T-helper 2 cell treated with Interferon-gamma antibody and Interleukin-4, amounts not matched to agents 5 μg/mL and 100 μg/mL, for 36 hours (primary cell): ENCODE measurements at places on chromosomes 11 and 22.
A peak's percentile ranks its signal among the peaks of the same experiment; 100 is the strongest.

DNA sequence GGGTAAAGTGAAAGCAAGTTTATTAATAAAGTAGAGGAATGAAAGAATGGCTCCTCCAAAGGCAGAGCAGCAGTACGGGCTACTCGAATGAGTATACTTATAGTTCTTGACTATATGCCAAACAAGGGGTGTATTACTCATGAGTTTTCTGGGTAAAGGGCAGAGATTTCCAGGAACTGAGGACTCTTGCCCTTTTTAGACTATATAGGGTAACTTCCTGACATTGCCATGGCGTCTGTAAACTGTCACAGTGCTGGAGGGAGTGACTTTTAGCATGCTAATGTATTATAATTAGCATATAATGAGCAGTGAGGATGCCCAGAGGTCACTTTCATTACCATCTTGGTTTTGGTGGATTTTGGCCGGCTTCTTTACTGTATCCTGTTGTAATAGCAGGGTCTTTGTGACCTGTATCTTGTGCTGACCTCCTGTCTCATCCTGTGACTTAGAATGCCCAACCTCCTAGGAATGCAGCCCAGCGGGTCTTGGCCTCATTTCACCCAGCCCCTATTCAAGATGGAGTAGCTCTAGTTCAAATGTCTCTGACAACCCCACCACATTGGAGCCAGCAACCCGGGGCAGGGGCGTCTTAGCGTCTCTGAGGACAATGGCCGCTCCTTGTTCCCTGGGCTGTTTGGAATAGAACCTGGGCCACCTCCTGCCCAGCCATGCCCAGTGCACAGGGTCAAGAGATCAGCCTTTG, 34.9 kb upstream of the CD82 start:
- peak overlapping the region; percentile 94 for H3K27ac ChIP-seq
- H3K4me3 ChIP-seq = peak overlapping the region; percentile 71
- peaks cover 31% of the 10 kb centered on the region for H3K4me1 ChIP-seq
- no peaks in the 10 kb centered on the region for H3K27me3 ChIP-seq
- DNase-seq = peak; percentile 66

DNA sequence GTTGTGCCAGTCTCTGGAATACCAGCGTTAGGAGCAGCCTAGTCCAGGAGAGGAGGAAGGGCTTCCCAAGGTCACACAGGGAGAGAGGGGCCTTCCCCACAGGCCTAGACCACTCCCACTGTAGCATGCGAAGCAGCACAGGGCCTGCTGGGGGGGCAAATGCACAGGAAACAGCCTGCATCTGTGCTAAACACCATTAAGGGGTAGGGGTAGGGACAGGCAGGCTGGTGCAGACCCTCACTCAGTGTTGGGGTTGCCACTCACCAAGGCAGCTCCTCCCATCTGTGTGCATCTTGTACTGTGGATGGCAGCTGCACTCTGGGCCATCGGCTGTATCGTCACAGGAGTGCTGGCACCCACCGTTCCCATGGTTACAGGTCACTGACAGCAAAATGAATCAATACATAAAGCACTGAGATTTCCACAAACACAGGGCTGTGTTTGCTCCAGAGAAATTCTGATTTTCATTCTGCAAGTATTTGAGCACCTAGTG, 24.9 kb downstream of the SCUBE2 start:
- H3K4me1 ChIP-seq = peaks cover 13% of the 10 kb centered on the region
- no peak for DNase-seq
- no peak overlapping the region for H3K27ac ChIP-seq
- no peak overlapping the region for H3K4me3 ChIP-seq

DNA sequence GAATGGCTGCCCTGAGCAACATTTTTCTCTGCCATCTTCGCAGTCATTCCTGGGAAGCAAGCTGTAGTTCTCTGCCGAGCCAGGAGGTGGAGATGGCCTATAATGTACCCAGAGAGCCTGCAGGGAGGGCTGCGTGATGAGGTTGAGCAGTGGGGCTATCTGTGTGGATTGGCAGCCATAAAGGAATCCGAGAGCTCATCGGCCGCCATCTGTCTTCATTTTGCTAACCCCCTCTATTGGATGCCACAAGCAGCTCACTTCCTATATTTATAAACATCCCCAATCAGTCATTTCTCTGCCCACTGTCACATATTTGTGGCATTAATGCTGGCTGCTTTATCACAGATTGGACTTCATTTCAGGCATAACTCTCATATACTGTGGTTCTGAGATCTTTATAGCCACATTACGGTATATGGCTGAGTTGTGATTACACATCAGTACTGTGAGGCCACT, 209.5 kb downstream of the NTM start:
- H3K36me3 ChIP-seq = no peaks in the 10 kb centered on the region
- no peaks in the 10 kb centered on the region for H3K4me1 ChIP-seq
- H3K27ac ChIP-seq = no peak overlapping the region
- no peak overlapping the region for H3K4me3 ChIP-seq
- no peak for DNase-seq
- no peaks in the 10 kb centered on the region for H3K27me3 ChIP-seq

- no peaks in the 10 kb centered on the region for H3K4me1 ChIP-seq
- no peak overlapping the region for H3K4me3 ChIP-seq
- no peak overlapping the region for H3K27ac ChIP-seq
- no peaks in the 10 kb centered on the region for H3K36me3 ChIP-seq
- H3K27me3 ChIP-seq = no peaks in the 10 kb centered on the region
These were observed 30.9 kb downstream of the MACROD1 start for GRCh38 chr11:64134963-64135362.

DNA sequence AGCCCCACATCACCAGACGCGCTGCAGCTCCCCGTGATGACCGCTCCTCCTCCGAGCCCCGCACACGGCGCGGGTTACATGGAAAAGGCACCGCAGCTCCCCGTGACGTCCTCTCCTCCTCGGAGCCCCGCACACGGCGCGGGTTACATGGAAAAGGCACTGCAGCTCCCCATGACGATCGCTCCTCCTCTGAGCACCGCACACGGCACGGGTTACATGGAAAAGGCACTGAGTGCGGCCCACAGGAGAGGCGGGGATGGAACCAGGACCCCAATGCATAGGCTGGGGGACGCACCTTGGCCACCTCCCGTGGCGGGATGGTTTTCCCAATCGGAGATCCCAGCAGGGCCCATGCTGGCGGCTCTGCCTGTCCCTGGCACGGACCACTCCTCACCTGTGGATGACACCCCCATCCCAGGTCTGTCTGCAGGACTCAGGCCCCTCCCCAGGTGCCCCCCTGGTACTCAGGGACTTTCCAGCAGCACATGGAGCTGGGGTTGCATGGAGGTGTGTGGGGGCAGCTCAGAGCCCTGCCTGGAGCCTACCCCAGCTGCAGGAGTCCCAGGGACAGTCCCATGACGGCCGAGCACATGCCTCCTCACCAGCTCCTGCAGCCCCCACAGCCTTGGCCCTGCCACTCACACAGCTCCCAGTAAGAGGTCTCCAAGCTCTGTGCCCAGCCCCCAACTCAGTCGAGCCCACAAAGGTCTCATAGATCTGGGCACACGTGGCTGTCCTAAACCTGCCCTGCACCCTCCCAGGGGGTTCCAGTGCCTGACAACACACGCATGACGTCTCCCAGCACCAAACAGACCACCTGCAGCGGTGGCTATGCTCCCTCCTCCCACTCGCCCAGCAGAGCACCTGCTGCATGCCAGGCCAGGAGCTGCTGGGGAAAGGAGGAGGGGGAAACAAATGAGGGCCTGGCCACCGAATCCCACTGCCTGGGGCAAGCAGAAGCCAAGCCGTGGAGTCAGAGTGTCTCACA, 166.6 kb downstream of the BRD1 start:
- H3K27me3 ChIP-seq = no peaks in the 10 kb centered on the region

DNA sequence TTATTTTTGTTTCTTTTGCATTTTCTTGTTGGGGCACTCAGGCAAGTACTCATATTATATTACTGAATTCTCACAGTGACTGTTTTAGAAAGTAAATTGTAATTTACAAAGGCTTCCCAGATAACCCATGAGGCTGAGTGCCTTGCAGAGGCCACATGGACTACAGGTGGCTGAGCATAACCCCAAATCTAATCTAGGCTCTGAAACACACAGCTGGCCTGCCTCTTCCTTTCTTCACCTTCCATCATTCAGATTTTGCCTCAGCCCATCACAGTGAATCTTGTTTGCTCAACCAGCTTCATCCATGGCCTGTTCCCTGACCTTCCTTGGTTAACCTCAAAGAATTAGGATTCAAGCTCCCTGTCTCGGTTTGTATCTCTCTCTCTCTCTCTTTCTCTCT, 78.5 kb upstream of the PRDM11 start:
- no peaks in the 10 kb centered on the region for H3K36me3 ChIP-seq
- no peak overlapping the region for H3K27ac ChIP-seq
- peaks cover 10% of the 10 kb centered on the region for H3K27me3 ChIP-seq
- no peaks in the 10 kb centered on the region for H3K4me1 ChIP-seq

GRCh38 chr11:7969756-7970646, 4.8 kb upstream of the NLRP10 start:
- no peak overlapping the region for H3K27ac ChIP-seq
- no peak for DNase-seq
- H3K4me1 ChIP-seq = no peaks in the 10 kb centered on the region
- peaks cover 5% of the 10 kb centered on the region for H3K27me3 ChIP-seq
- no peak overlapping the region for H3K4me3 ChIP-seq

- H3K4me3 ChIP-seq = no peak overlapping the region
- no peak overlapping the region for H3K27ac ChIP-seq
- H3K4me1 ChIP-seq = peaks cover 30% of the 10 kb centered on the region
- H3K27me3 ChIP-seq = peaks cover 35% of the 10 kb centered on the region
These were observed 2.7 kb upstream of the CBX6 start for GRCh38 chr22:38874529-38875222.

DNA sequence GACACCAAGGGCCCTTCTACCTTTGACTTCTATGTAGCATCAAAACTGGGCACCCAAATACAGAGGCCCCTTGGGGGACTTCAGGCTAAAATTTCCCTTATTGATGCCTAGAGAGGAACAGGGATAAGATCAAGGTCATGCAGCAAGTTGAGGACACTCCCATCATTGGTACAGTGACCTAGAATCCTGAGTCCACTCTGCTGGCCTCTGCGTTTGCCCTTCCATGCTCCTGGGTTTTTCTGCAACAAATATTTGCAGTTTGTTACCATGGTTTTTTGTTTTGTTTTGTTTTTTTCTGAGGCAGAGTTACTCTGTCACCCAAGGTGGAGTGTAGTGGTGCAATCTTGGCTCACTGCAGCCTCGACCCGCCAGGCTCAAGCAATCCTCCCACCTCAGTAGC, 64.2 kb downstream of the THAP12 start:
- DNase-seq = no peak
- H3K27me3 ChIP-seq = peaks cover 23% of the 10 kb centered on the region

DNA sequence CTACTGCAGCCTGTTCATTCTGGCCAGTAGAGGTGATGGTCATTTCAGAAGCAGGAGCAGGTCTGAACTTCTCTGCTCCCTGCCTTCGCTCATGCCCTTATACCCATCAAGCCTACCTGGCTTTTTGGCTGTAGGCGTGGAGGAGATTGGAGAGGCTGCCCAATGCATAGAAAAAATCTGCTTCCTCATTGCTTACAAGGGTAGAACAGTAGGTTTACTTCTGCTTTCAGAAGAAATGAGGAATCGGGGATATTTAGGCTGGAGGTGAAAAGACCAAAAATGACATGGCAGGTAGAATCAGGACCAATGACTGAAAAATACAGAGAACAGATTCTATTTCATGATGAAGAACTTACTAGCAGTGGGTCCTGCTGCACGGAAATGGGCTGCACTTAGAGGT, 72.9 kb upstream of the YWHAH start:
- no peak overlapping the region for H3K4me3 ChIP-seq
- H3K36me3 ChIP-seq = peaks cover 13% of the 10 kb centered on the region
- no peak for DNase-seq
- H3K4me1 ChIP-seq = peaks cover 6% of the 10 kb centered on the region
- H3K27ac ChIP-seq = no peak overlapping the region
- H3K27me3 ChIP-seq = no peaks in the 10 kb centered on the region

- H3K4me1 ChIP-seq = no peaks in the 10 kb centered on the region
- H3K36me3 ChIP-seq = no peaks in the 10 kb centered on the region
- H3K4me3 ChIP-seq = no peak overlapping the region
These were observed 31.1 kb upstream of the PDGFB start for GRCh38 chr22:39275814-39276439.

DNA sequence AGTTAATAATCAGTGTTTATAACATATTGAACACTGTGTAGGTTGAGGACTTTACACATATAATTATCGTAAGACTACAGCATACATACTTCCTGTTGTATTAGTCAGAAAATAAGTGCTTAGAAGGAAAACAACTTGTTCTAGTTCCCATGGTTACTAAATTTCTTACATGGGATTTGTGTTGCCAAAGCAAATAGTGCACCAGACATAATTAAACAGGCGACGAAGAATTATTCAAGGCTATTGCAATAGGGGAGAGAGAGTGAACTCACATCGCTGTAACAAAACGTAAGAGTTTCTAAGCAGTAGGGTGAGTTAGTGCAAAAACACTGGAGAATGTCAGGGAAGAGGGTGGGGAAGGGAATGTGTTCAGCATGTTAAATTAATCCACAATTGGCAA, 347.8 kb downstream of the CNTN5 start:
- no peaks in the 10 kb centered on the region for H3K27me3 ChIP-seq
- no peak overlapping the region for H3K4me3 ChIP-seq
- DNase-seq = no peak

GRCh38 chr11:111548525-111548924, 8.0 kb downstream of the LAYN start:
- DNase-seq = no peak
- no peaks in the 10 kb centered on the region for H3K4me1 ChIP-seq
- H3K27ac ChIP-seq = no peak overlapping the region
- no peaks in the 10 kb centered on the region for H3K36me3 ChIP-seq
- no peak overlapping the region for H3K4me3 ChIP-seq

GRCh38 chr11:119745776-119746535, 17.0 kb upstream of the NECTIN1 start:
- H3K4me1 ChIP-seq = no peaks in the 10 kb centered on the region
- DNase-seq = no peak
- peaks cover 30% of the 10 kb centered on the region for H3K27me3 ChIP-seq
- H3K27ac ChIP-seq = no peak overlapping the region
- H3K36me3 ChIP-seq = no peaks in the 10 kb centered on the region

- H3K4me3 ChIP-seq = no peak overlapping the region
- H3K27ac ChIP-seq = no peak overlapping the region
- no peaks in the 10 kb centered on the region for H3K36me3 ChIP-seq
- DNase-seq = no peak
- H3K4me1 ChIP-seq = peaks cover 10% of the 10 kb centered on the region
These were observed 21.8 kb upstream of the SNX32 start for GRCh38 chr11:65811764-65812475.

DNA sequence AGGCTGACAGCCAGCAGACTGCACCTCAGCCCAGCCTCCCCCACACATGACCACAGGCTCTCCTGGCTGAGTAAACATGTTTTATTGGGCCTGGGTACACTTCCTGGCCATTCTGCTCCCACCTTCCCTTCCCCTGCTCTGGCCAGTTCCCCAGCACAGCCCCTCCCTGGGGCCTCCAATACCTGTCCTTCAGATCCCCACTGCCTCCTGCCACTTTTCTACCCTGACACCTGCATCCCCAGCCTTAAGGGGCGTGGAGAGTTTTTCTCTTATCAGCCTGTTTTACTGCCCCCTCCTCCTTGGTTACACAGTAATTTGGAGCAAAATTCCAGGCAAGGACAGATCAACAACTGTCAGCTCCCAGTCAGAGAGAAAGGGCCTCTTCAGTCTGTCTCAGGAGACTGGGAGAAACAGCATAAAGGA, at the start of gene ISX:
Gene ISX, plus strand, starts transcription at position 363 of the 423 bp plus-strand sequence. CDS start 930 bp downstream, outside the sequence.
- DNase-seq = no peak
- no peaks in the 10 kb centered on the region for H3K36me3 ChIP-seq
- H3K4me3 ChIP-seq = no peak within 1 kb of the TSS
- no peaks in the 10 kb centered on the region for H3K27me3 ChIP-seq

GRCh38 chr11:124874571-124875255, 9.5 kb downstream of the ROBO3 start:
- peak overlapping the region; percentile 30 for H3K4me3 ChIP-seq
- no peaks in the 10 kb centered on the region for H3K36me3 ChIP-seq
- peaks cover 61% of the 10 kb centered on the region for H3K27me3 ChIP-seq
- H3K27ac ChIP-seq = no peak overlapping the region
- H3K4me1 ChIP-seq = peaks cover 9% of the 10 kb centered on the region
- DNase-seq = no peak
